ENCODE measurements at places on chromosomes 2 and 18.
A peak's percentile ranks its signal among the peaks of the same experiment; 100 is the strongest.

- DNase-seq: no peak
These were observed 103.2 kb upstream of the ZFP36L2 start for GRCh38 chr2:43329637-43330036.

- DNase-seq: no peak
These were observed 53.7 kb upstream of the MGAT5 start for GRCh38 chr2:134200036-134200618.

DNA sequence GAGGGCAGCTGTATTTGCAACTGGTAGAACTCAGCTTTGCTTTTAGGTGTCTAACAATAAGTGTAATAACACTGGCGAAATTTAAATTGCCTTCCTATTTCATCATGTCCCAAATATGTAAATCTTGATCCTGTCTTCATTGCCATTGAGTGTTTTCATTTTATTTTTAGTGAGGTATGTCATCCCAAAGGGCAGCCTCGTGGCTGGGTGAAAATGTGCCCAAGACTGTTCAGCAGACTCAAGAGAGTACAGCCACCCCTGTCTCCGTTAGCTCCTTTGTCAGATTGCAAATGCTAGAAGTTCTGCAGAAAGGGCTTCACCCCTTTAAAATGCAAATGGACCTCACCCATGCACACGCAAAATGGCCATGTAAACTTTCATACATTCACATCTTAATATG lies 278.8 kb downstream of the RND3 start:
- no peak for DNase-seq

GRCh38 chr2:224930990-224931389 lies 111.3 kb downstream of the DOCK10 start:
- no peak for DNase-seq

GRCh38 chr2:16126517-16127275 lies 186.3 kb downstream of the MYCN start:
- no peak for DNase-seq

- no peak for DNase-seq
These were observed 68.7 kb upstream of the STK39 start for GRCh38 chr2:168316073-168316440.

DNA sequence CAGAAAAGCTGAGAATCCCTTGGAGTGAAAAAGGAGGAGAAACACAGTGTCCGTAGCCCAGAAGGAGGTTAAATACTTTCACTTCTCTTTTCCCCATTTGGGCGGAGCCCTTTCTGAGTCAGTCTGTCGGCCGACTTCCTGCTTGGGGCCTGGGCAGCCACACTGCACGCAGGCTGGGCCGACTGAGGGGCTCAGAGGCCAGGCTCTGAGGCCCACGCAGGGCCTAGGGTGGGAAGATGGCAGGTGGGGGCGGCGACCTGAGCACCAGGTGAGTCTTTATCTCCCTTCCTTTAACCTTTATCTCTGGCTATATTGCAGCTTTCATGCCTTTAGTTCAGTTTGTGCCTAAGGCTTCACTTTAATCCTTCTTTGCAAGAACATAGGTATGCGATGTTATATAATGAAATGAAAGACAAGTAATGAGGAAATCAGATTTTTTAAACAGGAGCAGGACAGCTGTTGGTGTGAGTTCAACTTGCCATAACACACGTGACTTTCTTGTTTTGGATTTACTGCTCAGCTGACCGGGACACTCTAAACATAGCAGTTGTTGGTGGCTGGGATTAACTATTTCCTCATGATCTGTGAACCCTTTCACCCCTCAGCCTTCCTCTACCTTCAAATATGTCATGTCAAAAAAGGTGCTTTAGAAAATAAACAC lies at the start of gene SP100:
Gene SP100, plus strand, starts transcription at position 141 of the 661 bp plus-strand sequence. Its CDS starts 96 bp downstream, at position 237.
- no peak for DNase-seq

DNA sequence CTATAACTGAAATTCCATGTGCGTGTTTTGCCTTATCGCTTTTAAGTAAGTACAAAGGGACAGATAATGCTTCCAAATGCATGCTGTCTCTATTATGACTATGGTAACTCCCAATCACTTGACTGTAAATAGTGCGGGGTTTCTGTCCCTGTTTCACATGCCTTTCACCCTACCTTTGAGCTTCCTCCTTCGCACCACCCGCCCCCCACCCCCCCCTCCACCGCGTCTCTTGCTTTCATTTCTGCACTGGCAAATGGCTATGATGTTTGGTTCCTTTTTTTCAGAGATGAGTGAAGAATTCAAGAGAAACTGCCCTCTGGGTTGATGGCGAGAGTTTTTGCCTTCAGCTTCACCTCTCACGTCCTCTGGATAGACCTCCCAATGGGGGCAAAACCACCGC lies 25.0 kb upstream of the SPP2 start:
- DNase-seq: no peak

DNA sequence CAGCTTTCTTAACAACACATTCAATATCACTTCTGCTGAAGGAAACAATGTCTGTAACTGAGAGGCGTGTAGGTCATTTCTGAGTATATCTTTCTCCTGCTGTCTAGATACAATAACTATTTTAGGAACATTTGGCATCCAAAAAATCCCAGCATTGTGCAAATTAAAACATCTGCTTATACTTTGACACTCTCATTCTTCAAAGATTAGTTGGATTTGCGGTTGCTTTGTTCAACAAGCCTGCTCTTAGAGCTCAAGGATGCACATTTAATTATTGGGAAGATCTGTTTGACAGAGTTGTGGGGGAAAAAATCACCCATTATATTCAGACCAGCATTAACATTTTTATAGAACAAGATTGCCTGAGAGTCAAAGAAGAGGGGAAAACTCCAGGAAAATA lies 449.5 kb upstream of the HNRNPA3 start:
- no peak for DNase-seq

- no peak for DNase-seq
These were observed 489.3 kb downstream of the SOX11 start for GRCh38 chr2:6181525-6181924.

- DNase-seq: no peak
These were observed 110.0 kb downstream of the OSBPL6 start for GRCh38 chr2:178304333-178304732.

GRCh38 chr2:5691985-5692529 lies at the start of gene SOX11:
Gene SOX11, plus strand, starts transcription at chr2:5692384. Its CDS starts 338 bp downstream, at chr2:5692722.
- DNase-seq: peak; percentile 57

DNA sequence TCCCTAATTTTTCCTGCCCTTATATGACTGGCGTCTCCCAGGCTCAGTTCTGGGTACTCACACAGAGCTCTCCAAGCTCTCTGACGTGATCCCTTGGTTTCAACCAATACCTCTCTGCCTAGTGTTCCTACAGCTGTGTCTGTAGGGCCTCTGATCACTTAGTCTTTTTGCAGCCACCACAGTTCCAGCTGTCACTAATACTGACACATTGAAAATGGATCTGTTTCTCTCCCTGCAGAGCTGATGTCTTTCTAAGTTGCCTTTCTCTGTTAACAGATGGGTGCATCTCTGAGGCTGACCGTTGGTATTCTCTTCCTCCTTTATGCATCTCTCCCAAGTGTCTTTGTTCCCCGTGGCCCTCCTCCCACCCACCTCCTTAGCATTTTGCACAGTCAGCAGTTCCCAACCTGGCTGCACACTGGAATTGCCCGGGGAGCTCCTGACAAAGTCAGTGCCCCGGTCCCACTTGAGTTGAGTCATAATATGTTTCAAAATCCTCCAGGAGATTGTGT lies 62.5 kb downstream of the CERS6 start:
- no peak for DNase-seq

GRCh38 chr2:174931724-174932123 lies 73.5 kb downstream of the CHN1 start:
- DNase-seq: no peak

GRCh38 chr2:140440815-140441214 lies 1660.6 kb upstream of the NXPH2 start:
- no peak for DNase-seq

- DNase-seq: no peak
These were observed 130.0 kb downstream of the FMNL2 start for GRCh38 chr2:152464851-152465470.

DNA sequence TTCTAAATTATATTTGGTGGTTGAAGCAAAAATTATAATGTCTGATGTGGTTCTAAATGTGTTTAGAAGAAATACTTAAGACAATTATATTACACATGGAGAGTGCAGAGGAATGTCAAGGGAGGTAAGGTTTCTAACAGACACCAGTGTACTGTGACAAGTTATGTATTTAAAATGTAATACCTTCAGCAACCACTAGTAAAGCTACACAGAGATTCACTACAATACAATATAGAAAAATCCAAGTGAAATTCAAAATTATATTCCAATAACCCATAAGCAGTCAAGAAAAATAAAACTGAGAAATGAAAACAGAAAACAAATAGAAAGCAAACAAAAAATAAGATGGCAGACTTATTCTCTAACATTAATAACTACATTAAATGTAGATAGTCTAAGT lies 249.5 kb upstream of the KLHL14 start:
- no peak for DNase-seq
